ENCODE measurements at places on chromosomes 5 and 9. TPM values are rescaled to one million over a fixed set of nuclear protein-coding genes. Genes with fewer than 3 reads are reported as not detected.

DNA sequence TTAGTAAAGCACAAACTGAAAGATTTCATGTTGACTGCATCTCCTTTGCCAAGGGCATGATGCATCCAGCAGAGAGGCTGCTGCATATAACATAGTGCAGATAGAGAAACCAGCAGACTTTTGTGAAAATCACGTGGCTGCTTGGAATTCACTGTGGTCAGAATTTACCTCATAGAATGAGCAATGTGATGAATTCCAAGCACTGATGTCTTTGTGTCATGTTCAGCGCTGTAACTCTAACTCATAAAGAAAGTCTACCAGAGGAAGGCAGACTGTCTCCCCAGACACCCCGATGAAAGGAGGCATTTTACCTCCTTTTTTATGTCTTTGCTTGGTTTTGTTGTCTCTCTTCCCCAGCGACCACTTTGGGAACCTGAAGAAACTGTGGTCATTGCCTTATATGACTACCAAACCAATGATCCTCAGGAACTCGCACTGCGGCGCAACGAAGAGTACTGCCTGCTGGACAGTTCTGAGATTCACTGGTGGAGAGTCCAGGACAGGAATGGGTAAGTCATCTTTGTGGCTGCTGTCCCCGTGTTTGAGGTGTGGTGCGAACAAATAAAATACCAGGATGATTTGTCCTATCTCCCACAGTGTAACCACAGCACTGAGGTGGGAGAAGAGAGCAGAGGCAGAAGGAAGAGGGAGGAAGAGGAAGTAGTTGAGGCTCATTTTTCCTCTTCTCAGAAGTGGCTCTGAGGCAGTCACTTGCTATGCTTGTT, 42.0 kb downstream of the ITK start:
- no peak for DNase-seq
- H3K27ac ChIP-seq, result no peak overlapping the region
- no peak overlapping the region for H3K4me3 ChIP-seq

GRCh38 chr5:132086277-132086794, 12.7 kb downstream of the CSF2 start:
- peaks cover 27% of the 10 kb centered on the region for H3K4me1 ChIP-seq
- no peaks in the 10 kb centered on the region for H3K27me3 ChIP-seq
- peak overlapping the region; percentile 61 for H3K27ac ChIP-seq

- H3K36me3 ChIP-seq, result peaks cover 9% of the 10 kb centered on the region
- H3K4me3 ChIP-seq, result peak overlapping the region; percentile 76
- H3K27ac ChIP-seq, result peak overlapping the region; percentile 82
- DNase-seq, result peak; percentile 91
- peaks cover 31% of the 10 kb centered on the region for H3K4me1 ChIP-seq
- no peaks in the 10 kb centered on the region for H3K27me3 ChIP-seq
Measured at GRCh38 chr9:137240318-137240840, 708 bp upstream of the TUBB4B start.

- peaks cover 19% of the 10 kb centered on the region for H3K4me1 ChIP-seq
- DNase-seq, result no peak
- no peaks in the 10 kb centered on the region for H3K27me3 ChIP-seq
- H3K4me3 ChIP-seq, result no peak overlapping the region
Measured at GRCh38 chr9:69951411-69951810, 92.2 kb upstream of the MAMDC2 start.

- H3K36me3 ChIP-seq, result peaks cover 3% of the 10 kb centered on the region
- no peaks in the 10 kb centered on the region for H3K27me3 ChIP-seq
- H3K4me3 ChIP-seq, result no peak overlapping the region
- H3K4me1 ChIP-seq, result peaks cover 86% of the 10 kb centered on the region
- no peak for DNase-seq
- no peak overlapping the region for H3K27ac ChIP-seq
Measured at GRCh38 chr9:121274851-121275250, 6.9 kb downstream of the GSN start.

- DNase-seq, result no peak
- H3K27ac ChIP-seq, result no peak overlapping the region
Measured at GRCh38 chr9:99848447-99848846, 26.8 kb downstream of the NR4A3 start.

DNA sequence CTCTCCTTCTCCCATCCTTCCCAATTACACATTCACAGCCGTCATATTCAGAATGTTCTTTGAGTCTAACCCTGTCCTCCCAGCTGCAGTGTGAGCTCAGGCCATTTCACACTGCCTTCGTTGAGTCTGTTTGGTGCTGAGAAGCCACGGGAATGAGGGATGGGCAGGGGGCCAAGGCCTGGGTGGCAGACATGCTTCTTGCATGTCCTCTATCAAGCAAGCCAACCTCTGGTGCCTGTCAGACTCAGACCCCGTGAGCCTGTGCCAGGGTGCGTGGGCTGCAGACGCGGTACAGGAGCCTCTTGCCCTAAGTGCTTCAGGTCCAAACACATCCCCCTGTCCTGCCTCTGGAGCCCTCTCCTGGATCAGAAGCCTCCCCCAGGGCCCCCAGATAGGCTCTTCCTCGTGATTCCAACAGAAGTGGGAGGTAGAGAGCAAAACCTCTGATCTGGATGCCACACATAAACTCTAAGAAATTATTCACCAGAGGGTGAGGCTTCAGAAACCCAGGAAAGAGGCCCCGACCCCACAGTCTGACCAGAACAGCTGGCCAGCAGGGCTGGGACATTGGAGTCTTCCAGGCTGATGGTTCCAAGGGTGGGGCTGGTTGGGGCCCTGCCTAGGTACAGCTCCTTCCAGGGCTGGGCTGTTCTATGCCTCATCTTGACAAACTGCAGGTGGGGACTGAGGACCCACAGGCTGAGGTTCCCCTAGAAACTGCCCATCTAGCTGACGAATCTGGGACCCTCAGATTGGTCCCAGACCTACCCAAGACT, 46.7 kb upstream of the CDKN2AIPNL start:
- no peaks in the 10 kb centered on the region for H3K4me1 ChIP-seq
- H3K36me3 ChIP-seq, result no peaks in the 10 kb centered on the region
- no peak overlapping the region for H3K4me3 ChIP-seq
- peaks cover 7% of the 10 kb centered on the region for H3K27me3 ChIP-seq
- H3K27ac ChIP-seq, result no peak overlapping the region
- no peak for DNase-seq

GRCh38 chr9:122030357-122030756, 62.8 kb downstream of the TTLL11 start:
- H3K27me3 ChIP-seq, result no peaks in the 10 kb centered on the region
- no peak for DNase-seq
- no peak overlapping the region for H3K27ac ChIP-seq
- H3K4me1 ChIP-seq, result peaks cover 5% of the 10 kb centered on the region
- H3K4me3 ChIP-seq, result no peak overlapping the region

DNA sequence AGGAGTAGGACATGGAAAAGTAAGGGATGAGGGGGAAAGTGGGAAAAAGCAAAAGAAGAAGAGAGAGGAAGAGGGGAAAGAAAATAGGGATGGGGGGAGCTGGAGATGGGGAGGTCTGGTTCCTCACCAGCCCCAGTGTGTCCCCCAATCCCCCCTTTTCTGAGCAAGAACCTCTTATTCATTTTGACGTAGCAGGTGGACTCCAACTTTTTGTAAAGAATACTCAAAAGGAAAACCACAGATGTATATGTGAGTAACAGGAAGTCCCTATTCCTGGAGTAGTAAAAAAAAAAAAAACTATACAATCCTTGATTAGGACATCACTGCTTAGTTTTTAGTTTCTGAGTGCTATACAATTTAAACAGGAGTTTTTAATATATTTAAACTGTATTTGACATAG, 3.9 kb upstream of the CFAP95 start:
- H3K4me3 ChIP-seq, result no peak overlapping the region
- no peaks in the 10 kb centered on the region for H3K36me3 ChIP-seq
- peaks cover 39% of the 10 kb centered on the region for H3K27me3 ChIP-seq
- H3K27ac ChIP-seq, result no peak overlapping the region
- peaks cover 32% of the 10 kb centered on the region for H3K4me1 ChIP-seq

DNA sequence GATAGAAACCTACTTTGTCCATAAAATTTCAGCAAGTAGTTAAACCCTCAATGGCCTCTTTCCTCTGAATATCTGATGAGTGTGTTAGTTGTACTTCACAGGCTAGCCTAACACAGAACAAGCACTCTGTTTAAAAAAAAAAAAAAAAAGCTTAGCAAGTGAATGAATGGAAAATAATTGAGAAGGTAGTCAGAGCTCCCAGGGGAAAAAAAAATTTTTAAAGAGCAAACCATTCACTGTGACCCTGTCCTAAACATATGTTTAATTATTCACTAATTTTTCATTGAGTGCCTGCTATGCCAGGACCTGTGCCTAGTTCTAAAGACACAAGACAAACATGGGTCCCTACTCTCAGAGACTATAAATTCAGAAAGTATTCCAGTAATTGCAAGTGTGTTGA, 69.3 kb downstream of the SH3RF2 start:
- H3K27ac ChIP-seq, result no peak overlapping the region
- DNase-seq, result no peak
- peaks cover 4% of the 10 kb centered on the region for H3K4me1 ChIP-seq
- no peak overlapping the region for H3K4me3 ChIP-seq
- H3K27me3 ChIP-seq, result no peaks in the 10 kb centered on the region

- no peak overlapping the region for H3K27ac ChIP-seq
- H3K4me3 ChIP-seq, result no peak overlapping the region
- no peaks in the 10 kb centered on the region for H3K27me3 ChIP-seq
- DNase-seq, result no peak
Measured at GRCh38 chr9:105908069-105908468, 213.7 kb downstream of the TMEM38B start.

GRCh38 chr5:82601077-82601476, 322.9 kb upstream of the RPS23 start:
- no peak for DNase-seq
- no peaks in the 10 kb centered on the region for H3K4me1 ChIP-seq
- H3K36me3 ChIP-seq, result no peaks in the 10 kb centered on the region
- H3K4me3 ChIP-seq, result no peak overlapping the region
- H3K27me3 ChIP-seq, result peaks cover 27% of the 10 kb centered on the region

DNA sequence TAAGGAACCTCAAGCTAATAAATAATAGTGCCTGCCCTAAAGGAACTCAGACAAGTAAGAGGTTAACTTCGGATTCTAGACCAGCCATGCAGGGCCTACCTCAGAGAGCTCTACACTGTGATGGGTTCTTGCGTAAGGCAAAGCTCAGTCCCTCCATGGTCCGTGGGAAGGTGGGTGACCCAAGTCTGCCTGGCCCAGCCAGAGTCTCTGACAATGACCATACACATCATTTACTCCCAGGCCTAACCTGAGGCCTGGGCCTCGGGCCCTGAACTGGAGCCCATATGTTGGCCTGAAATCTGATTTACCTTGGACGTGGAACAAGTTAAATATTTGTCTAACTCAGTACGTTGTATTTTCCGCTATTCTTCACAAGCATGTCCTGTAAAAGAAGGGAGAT, 55.1 kb downstream of the TMEM174 start:
- H3K27ac ChIP-seq, result no peak overlapping the region
- no peak overlapping the region for H3K4me3 ChIP-seq
- H3K36me3 ChIP-seq, result no peaks in the 10 kb centered on the region
- peaks cover 41% of the 10 kb centered on the region for H3K4me1 ChIP-seq

- H3K4me3 ChIP-seq, result no peak overlapping the region
- H3K27ac ChIP-seq, result no peak overlapping the region
- no peaks in the 10 kb centered on the region for H3K36me3 ChIP-seq
- DNase-seq, result no peak
Measured at GRCh38 chr9:91589101-91589553, 165.5 kb upstream of the NFIL3 start.

DNA sequence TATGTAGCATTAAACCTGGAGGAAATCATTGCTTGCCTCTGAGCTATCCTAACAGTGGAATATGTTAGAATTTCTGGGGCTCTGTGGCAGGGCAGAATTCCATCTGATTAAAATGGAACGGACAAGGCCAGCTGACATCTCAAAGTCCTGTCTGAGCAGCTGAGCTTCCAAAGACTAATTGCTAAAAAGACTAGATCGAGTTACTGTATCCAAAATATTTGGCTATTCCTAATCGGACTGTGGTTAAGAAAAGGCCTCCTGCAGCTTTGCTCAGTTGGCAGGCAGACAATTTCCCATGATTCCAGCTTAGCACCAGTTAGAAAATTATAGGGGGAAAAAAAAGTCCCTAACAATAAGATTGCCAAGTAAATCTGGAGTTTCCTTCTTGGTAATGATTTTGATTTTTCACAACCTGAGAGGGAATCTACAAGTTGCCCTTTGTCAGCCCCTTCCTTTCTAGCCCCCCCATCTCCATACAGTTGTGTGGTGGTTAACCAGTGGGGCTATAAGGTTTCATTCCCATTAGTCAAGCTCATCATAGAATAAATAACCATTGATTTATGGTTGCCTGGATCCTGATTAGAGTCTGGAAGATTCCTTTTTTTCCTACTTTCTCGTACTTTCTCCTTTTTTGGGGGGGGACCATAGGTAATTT, 26.4 kb downstream of the PTGR1 start:
- peak overlapping the region; percentile 19 for H3K27ac ChIP-seq
- H3K4me3 ChIP-seq, result no peak overlapping the region
- no peaks in the 10 kb centered on the region for H3K27me3 ChIP-seq
- H3K4me1 ChIP-seq, result peaks cover 12% of the 10 kb centered on the region

- no peak overlapping the region for H3K27ac ChIP-seq
- H3K4me1 ChIP-seq, result no peaks in the 10 kb centered on the region
- H3K4me3 ChIP-seq, result no peak overlapping the region
- no peak for DNase-seq
- H3K27me3 ChIP-seq, result peaks cover 2% of the 10 kb centered on the region
Measured at GRCh38 chr5:79794347-79794746, 104.7 kb downstream of the CMYA5 start.

GRCh38 chr5:72179816-72180440, 72.7 kb downstream of the MAP1B start:
- no peak for DNase-seq
- peaks cover 30% of the 10 kb centered on the region for H3K36me3 ChIP-seq
- no peaks in the 10 kb centered on the region for H3K27me3 ChIP-seq
- H3K4me3 ChIP-seq, result peak overlapping the region; percentile 33
- peaks cover 65% of the 10 kb centered on the region for H3K4me1 ChIP-seq
- H3K27ac ChIP-seq, result peak overlapping the region; percentile 97

DNA sequence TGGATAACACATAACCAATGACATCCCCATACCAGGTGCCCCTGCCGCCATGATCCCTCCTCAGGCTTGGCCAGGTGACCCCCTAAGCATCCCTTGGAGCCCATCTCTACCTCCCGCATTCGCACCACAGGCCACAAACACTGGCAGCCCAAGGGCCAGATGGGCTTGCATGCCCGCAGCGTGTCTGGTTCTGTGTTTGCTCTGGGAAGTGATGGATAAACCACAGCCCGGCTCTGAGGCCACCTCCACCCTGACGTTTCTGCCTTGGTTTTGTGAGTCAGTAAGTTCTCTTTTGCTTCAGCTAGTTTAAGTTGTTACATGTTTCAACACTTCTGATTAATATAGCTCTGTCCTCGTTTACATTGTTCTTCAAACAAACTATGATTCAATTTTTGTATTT, 172.4 kb upstream of the PHYKPL start:
- no peak for DNase-seq
- no peaks in the 10 kb centered on the region for H3K27me3 ChIP-seq
- H3K4me1 ChIP-seq, result no peaks in the 10 kb centered on the region

SNCAIP gene
- total RNA-seq, result 4.2 TPM

SHOC1 gene
- not detected for total RNA-seq

PLAA gene
- 32.2 TPM for total RNA-seq

RUFY1 gene
- 46.5 TPM for total RNA-seq

TUSC1 gene
- not detected for total RNA-seq

ISL1 gene
- total RNA-seq, result not detected

LIFR gene
- 8.1 TPM for total RNA-seq

TXNDC8 gene
- total RNA-seq, result not detected

KCNMB1 gene
- 3.5 TPM for total RNA-seq

TAF1L gene
- total RNA-seq, result not detected

FBP1 gene
- not detected for total RNA-seq

C8G gene
- 1.3 TPM for total RNA-seq

ZNF483 gene
- 6.3 TPM for total RNA-seq

BTNL3 gene
- not detected for total RNA-seq

C9orf50 gene
- not detected for total RNA-seq

RAB3C gene
- total RNA-seq, result not detected

KIF12 gene
- 0.47 TPM for total RNA-seq

SPATA31C1 gene
- not detected for total RNA-seq

FGD3 gene
- not detected for total RNA-seq
